GM12865 (cell line): ENCODE measurements at places on chromosomes 16 and 17.
A peak's percentile ranks its signal among the peaks of the same experiment; 100 is the strongest.

DNA sequence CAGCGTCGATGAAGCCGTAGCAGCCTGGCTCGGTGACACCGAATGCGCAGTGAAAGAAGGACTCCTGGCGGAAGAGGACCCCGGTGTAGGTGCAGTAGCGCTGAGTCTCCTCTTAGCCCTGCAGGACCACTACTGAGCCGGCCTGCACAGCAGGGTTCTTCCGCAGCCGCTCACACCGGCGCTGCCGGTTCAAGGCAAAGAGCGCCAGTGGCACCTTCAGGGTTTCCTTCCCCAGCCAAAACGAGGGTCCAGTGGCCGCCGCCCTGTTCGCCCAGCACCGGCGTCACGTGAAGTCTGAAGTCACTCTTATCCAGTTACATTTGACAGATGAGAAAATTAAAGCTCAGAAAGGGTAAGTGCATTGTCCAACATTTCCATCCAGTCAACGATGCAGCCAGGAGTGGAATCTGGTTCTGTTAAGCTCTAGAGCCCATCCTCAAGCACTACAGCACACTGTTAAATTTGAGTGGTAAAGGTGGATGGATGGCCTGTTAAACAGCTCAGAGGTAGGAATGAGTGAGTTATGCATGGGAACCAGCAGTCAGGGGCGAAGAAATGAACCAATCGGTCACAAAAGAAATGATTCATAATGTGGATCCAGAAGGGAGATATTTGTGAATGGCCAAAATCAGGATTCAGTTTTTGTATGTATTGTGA lies 50.2 kb upstream of the SMIM36 start:
- no peak for DNase-seq

DNA sequence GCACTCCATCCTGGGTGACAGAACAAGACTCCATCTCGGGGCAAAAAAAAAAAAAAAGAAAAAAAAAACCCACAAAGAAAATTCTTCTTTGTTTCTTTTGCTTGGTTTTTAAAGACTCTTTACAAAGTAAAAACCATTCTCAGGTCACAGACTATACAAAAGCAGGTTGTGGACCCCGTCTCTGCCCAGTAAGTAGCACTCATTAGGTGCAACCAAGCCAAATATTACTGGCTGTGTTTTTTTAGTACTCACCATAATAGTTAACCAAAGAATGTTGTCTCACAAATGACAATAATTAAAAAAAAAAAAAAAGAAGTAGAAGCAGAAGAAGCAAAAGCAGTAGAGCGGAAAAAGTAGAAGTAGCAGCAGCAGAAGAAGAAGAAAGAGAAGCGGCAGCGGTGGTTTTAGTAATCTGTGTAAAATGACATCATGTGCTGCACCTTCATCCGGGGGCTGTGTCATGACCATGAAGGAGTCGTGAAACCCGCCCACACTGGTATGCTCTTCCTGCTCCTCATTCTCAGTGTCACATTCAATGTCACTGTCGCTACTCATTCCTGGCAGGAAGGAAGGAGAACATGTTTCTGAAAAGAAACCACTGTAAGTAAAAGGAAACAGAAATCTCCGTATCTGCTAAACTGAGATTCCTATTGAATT lies 105.4 kb downstream of the TRIM37 start:
- peak; percentile 95 for DNase-seq

- DNase-seq, result no peak
Observed at GRCh38 chr17:6524520-6524919, 31.8 kb downstream of the PITPNM3 start.

GRCh38 chr17:79500745-79501618 lies 109.9 kb downstream of the RBFOX3 start:
- DNase-seq, result no peak

DNA sequence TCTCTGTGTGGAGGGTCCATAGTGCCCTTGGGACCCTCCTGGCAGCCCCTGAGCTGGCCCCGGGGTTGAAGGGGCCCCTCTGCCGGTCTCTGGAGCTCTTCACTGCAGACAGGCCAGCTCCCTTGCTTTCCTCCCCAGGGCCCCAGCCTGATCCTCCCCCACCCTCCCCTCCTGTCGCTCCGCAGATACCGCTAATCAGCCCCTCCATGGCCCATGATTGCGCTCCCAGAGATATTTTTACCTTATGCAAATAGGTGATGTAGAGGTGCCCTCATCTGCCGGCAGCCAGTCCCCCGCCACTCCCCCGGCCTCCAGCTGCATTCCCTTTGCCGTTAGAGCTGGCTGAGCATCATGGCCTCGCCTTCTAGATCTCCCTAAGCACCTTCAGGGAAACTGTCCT lies 9.2 kb downstream of the MMP15 start:
- no peak for DNase-seq

DNA sequence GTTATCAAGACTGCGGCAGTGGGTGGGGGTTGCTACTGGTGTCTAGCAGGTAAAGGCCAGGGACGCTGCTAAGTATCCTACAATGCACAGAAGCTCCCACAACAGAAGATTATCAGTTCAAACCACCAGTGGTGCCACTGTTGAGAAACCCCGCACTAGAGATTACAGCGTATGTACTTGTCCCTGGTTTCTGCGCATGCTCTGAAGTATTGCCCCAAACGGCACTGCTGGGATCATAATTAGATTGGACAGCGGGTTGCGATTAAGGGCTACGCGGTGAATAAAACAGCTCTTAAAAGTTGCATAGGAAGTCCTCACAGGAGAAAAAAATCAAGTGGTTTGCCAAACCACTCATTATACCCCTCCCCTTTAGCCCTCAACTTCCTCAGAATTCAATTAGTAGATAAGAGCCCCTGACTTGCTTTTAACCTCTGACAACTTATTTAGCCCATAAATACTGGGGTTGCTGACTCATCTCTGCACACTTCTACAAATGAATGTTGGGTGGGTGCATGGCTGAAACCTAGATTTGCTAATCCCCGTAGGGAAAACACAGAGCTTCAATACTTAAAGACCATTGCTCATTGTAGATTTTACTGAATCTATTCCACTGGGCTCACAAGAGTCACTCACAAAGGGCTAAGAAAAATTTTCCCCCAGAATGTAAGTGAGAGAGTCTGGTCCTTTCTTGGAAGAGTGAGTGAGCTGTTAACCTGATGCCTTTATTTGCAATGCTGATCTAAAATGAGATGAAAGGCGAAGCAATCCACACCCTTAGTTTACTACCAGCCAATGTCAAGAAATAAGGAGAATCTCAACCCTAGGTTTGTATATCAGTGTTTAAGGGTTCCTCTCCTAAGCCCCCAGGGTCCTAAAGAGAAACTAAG lies 91.8 kb downstream of the RGS9 start:
- DNase-seq, result peak; percentile 85

DNA sequence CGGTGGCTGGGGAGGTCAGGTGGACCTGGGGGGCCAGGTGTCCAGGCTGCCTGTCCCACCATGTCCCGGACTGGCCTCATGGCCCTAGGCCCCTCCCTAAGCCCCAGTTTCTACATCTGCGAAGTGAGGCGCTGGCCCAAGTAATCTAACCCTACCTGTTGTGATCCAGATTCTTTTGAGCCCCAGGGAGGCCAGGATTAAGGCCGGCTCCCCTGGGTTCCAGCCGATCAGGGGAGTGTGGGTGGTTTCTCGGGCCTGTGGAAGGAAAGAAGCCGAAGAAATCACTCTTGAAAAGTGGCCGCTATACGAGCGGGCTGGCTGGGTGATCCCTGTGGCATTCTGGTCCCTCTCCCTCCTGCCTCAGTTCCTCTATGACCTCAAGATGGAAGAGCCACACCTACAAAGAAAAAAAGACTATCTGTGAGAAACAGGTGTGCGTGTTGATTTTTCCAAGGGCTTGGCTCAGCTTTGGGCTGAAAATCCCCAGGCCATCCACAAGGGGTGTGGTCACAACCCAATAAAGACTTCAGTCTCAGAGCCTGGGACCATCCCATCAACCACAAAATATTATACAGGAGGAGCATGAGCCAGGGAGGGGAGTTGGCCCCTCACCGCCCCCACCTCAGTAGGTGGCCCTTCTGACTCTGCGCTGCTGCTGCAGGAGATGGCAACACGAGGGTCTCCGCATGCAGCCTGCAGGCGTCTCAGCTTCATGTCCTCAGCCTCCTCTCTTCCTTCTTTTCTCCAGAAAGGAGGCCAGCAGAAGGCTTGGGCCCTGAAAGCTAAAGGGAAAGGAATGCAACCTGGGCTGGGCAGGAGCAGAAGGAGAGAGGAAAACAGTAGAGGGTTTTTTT lies 20.3 kb downstream of the GPR142 start:
- DNase-seq, result no peak

GRCh38 chr16:35252356-35252936 lies 1793.0 kb downstream of the TP53TG3F start:
- DNase-seq, result no peak

DNA sequence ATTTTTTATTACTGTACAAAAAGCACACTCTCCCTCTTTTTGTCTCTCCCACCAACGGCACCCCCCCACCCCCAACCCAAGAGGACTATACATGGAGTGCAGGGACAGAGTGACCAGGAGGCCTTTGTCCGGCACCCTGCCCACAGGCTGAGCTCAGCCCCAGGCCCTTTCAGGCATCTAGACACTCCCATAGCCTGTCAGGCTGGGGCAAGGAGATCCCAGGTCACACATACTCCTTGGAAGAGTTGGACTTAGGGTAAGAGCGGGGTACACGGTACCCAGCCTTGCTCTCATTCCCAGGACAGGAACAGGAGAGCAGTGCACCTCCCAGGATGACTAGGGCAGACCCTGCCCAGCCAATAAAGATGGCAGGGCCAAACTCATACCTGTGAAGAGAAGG lies 2.1 kb downstream of the CLDN7 start:
- no peak for DNase-seq

GRCh38 chr16:58433569-58433951 lies 41.3 kb downstream of the GINS3 start:
- DNase-seq, result no peak

DNA sequence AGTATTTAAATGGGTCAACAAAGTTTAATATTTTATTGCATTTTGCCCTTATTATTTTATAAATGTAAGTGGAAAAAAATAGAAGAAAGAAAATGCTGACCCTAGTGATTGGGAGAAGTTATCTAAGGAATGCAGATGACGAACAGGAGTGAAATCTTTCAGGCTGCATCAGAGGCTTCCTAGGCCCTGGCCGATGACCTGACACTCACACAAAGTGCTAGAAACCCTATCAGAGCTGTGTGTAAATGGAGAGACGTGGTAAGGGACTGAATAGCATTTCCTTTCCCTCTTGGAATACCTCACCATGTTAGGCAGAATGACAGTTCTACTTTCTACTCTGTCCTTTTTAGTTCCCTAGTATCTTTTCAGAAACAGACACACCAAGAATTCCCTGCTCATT lies 44.9 kb upstream of the CNEP1R1 start:
- DNase-seq, result no peak

GRCh38 chr16:12584488-12585233 lies 219.0 kb downstream of the CPPED1 start:
- no peak for DNase-seq

GRCh38 chr16:21574372-21574771 lies 25.0 kb upstream of the METTL9 start:
- no peak for DNase-seq

DNA sequence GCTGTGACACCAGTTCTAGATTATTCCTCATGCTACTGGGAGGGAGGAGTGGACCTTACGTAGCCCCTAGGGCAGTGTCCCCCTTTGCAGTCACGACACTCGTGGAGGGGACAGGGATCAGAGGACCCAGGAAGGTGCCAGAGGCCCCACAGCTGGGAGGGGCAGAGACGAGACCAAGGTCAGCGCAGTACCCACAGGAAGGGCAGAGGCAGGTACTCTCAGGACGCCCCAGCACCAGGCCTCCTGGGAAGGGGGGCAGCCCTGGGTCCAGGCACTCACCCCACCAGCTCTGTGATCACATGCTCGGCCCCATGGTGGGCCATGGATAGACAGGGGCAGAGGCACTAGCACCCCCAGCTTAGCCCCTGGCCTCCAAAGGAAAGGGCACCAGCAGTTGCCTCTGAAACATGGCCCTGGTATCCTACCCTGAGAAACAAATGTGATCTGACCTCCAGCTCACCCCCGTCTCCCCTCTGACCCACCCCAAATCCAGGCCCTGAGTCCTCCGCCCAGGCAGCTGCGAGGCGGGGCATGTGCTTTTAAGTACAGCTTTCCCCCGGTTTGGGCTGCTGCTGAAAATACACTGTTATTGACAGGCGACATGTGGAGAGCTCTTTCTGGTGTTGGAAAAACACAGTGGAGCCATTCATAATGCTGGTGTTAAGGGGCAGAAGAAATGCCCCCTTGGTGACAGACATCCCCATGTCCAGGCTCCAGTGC lies 361.9 kb downstream of the C16orf95 start:
- DNase-seq, result no peak

- no peak for DNase-seq
Observed at GRCh38 chr17:6072611-6073010, 2.4 kb downstream of the WSCD1 start.

DNA sequence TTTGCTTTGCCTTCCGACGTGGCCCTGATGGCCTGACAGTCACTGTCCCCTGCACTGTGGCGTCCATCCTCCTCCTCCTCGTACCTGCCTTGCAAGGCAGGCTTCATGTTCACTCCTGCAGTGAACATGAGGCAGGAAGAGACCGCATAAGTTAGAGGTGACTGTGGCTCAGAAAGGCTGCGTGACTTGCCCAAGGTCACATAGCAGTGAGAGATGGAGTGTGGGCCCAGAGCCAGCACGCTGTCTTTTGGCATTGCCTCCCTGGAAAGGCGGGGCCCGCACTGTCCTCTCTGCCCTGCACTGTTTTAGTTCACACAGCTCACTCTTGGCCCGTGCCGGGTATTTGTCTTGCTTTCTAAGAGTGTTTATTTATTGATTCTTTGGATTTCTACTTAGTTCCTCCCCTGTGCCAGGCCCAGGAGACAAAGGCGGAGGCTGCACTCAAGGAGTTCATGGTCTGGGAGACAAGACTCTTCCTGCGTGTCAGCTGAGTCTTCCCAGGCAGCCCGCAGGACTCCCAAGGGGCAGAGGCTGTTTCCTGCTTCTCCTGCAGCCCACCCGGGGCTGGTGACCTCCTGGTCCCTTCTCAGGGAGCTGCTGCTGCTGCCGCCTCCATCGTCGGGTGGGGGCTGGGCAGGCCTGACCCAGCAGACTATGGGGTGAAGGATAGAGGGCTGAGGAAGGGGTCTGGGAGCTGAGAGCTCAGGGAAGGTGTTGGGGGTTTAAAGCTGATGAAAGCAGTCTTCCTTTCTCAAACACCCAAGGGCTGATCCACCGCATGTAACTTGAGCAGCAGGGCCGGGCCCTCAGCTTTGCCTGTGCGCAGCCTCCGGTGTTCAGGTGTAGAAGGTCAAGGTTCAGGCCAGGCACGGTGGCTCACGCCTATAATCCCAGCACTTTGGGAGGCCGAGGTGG lies 12.7 kb downstream of the CYGB start:
- no peak for DNase-seq

- no peak for DNase-seq
Observed at GRCh38 chr16:12440228-12440530, 363.5 kb downstream of the CPPED1 start.

DNA sequence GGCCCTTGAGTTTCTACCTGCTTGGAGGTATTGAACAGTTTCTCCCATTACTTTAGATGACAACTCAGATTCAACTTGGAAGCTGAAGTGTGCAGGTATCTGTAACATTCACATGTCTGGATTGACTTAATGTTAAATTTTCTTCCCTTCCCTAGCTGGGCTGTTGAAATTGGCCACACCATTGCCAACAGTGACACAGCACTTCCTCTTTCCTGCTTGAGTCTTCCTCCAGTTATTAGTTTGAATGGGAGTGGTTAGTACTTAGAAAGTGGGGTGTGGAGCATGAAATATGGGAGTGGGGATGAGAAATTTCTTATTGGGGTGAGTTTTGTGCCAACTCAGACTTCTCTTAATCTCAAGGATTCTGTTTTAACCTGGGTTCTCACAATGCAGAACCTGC lies 454.9 kb downstream of the KCNJ2 start:
- no peak for DNase-seq

GRCh38 chr16:72857834-72858664 lies 189.9 kb downstream of the ZFHX3 start:
- no peak for DNase-seq
